ENCODE measurements at places on chromosomes 3 and 15. TPM values are rescaled to one million over a fixed set of nuclear protein-coding genes. Genes with fewer than 3 reads are reported as not detected.

Gene OGG1
- 29.6 TPM for total RNA-seq

Gene MOBP
- total RNA-seq: not detected

Gene TLE3
- total RNA-seq: 152 TPM

Gene CORO2B
- 1.3 TPM for total RNA-seq

Gene ALDH1A2
- total RNA-seq: 1.8 TPM

Gene FAN1
- total RNA-seq: 28.5 TPM

Gene CLDN11
- total RNA-seq: 6.4 TPM

- H3K4me3 ChIP-seq: no peak overlapping the region
- H3K27me3 ChIP-seq: no peaks in the 10 kb centered on the region
- no peaks in the 10 kb centered on the region for H3K36me3 ChIP-seq
Measured at GRCh38 chr15:89599021-89599420, 23.8 kb downstream of the TICRR start.

DNA sequence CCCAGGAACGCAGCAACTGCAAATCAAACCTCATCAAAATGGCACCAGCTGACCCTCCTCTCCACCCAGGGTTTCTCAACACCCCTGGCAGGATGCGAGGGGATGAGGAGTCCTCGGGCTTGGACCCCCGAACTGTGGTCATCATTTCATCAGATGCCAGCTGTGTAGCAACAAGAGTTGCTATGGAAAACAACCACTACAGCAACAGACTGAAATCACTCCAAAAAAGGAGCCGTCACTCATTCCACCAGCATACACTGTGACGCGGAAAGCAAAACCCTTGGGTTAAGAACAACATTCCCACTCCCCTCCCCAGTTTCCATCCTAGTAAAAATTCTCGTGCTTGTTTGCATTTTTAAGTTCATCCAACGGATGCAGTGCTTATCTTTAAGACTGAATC lies 40.1 kb downstream of the VGLL4 start:
- no peak overlapping the region for H3K4me3 ChIP-seq
- DNase-seq: peak; percentile 89
- H3K4me1 ChIP-seq: peaks cover 65% of the 10 kb centered on the region
- no peaks in the 10 kb centered on the region for H3K27me3 ChIP-seq
- no peaks in the 10 kb centered on the region for H3K36me3 ChIP-seq
- peak overlapping the region; percentile 84 for H3K27ac ChIP-seq

DNA sequence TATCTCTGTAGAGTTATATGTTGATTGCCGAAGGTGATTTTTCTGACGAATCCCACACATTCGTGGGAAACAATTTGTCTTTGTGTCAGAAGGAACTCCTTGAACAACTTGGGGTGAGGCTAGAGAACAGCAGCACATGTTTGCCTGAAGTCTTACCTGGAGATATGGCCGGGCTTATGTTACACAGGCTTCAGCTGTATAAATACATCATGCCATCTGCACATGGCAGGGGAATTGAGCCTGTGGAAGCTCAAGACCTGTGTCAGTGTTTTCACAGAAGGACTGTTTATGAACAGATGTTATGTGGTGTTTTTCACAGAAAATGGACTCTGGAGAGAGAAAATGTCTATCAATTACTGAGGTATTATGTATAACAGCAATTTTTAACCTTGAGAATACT lies 203.6 kb upstream of the MDFIC2 start:
- H3K4me1 ChIP-seq: no peaks in the 10 kb centered on the region
- no peak overlapping the region for H3K4me3 ChIP-seq
- H3K36me3 ChIP-seq: no peaks in the 10 kb centered on the region
- H3K27ac ChIP-seq: no peak overlapping the region
- DNase-seq: no peak

DNA sequence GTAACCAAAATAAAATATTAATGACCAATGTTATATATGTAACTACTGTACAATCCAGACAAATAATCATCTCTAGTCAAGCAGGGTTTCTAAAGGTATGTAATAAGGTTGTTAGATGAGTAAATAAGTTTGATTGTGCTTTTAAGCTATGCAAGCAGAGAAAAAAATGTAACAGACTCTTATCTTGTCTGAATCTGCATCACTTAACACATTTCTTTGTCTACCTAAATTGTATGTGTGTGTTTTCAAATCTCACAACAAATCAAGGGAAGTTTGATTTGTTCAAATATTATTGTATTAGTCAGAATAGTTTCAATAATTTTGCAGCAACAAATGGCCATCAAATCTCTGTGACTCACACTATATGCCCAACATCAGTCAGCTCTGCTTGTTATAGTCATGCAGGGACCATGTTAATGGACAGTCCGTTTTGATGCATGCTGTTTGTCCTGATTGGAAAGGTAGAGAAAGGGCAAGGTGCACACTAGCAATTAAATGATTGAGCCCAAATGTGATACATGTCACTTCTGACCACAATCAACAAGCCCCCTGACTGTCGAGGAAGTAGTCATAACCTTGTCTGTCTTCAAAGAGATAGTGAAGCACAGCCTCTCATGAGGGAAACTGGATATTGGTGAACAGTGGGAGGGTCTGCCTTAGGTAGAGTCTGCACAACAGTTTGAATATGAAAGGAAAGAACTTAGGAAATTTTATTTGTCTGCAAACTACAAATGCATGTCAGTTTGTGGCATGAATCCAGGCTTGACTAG lies 349.4 kb upstream of the SATB1 start:
- no peak for DNase-seq
- no peak overlapping the region for H3K4me3 ChIP-seq
- H3K36me3 ChIP-seq: no peaks in the 10 kb centered on the region

DNA sequence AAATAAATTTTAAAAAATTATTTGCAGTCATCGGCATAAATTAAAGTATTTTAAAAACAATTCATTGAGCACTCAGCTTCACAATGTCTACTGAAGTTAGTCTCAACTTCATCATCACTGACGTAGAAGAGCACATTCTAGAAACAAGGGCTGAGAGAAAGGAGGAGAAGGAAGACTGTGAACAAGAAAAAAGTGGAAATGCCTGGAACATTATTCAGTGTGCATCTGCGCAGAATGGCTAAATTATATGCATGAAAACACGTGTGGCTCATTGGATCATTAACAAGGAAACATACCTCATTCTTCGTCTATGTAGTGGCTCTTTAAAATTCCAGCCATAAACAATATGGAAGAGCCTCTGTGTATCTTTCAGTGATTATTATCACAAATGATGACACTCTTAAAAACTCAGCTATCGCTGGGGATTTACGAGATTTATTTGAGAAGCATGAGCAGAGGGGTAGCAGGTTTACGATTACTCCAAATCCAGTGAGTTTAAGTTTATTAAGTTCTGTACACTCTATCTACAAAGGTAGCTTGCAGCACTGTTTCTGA lies 404.2 kb upstream of the CDIN1 start:
- DNase-seq: no peak
- no peaks in the 10 kb centered on the region for H3K27me3 ChIP-seq

GRCh38 chr3:128707928-128708494 lies 18.0 kb upstream of the RAB7A start:
- no peaks in the 10 kb centered on the region for H3K36me3 ChIP-seq
- DNase-seq: no peak
- H3K4me1 ChIP-seq: peaks cover 19% of the 10 kb centered on the region
- no peaks in the 10 kb centered on the region for H3K27me3 ChIP-seq
- no peak overlapping the region for H3K4me3 ChIP-seq

GRCh38 chr3:113736548-113737089 lies 9.4 kb downstream of the NAA50 start:
- H3K4me1 ChIP-seq: peaks cover 46% of the 10 kb centered on the region
- H3K27ac ChIP-seq: no peak overlapping the region
- H3K4me3 ChIP-seq: no peak overlapping the region
- no peaks in the 10 kb centered on the region for H3K27me3 ChIP-seq
- H3K36me3 ChIP-seq: no peaks in the 10 kb centered on the region

DNA sequence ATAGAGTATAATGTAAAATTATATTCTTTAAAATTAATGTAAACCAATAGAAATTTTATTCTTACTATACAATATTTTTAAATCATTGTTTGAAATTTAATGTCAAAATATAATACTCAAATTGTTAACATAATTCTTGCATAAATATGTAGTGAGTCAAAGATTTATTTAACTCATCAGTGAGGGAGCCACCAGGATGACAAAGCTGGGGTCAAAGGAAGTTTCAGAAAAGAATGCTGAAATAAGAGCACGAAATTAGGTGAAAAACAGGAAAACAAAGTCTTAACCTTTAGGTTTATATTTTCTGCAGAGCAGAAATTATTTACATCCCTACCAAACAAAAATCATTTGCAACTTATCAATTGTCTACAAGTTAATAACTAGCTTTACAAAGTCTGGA lies 74.1 kb downstream of the DIPK2A start:
- H3K27ac ChIP-seq: no peak overlapping the region
- H3K27me3 ChIP-seq: no peaks in the 10 kb centered on the region
- DNase-seq: no peak
- H3K4me3 ChIP-seq: no peak overlapping the region

- no peak overlapping the region for H3K4me3 ChIP-seq
- DNase-seq: no peak
- no peaks in the 10 kb centered on the region for H3K4me1 ChIP-seq
- H3K27me3 ChIP-seq: no peaks in the 10 kb centered on the region
Measured at GRCh38 chr3:31472479-31473390, 60.0 kb upstream of the STT3B start.

GRCh38 chr15:100350434-100351226 lies 8.9 kb upstream of the ADAMTS17 start:
- no peak for DNase-seq
- no peaks in the 10 kb centered on the region for H3K36me3 ChIP-seq
- peaks cover 7% of the 10 kb centered on the region for H3K27me3 ChIP-seq
- peak overlapping the region; percentile 75 for H3K4me3 ChIP-seq
- peaks cover 21% of the 10 kb centered on the region for H3K4me1 ChIP-seq

DNA sequence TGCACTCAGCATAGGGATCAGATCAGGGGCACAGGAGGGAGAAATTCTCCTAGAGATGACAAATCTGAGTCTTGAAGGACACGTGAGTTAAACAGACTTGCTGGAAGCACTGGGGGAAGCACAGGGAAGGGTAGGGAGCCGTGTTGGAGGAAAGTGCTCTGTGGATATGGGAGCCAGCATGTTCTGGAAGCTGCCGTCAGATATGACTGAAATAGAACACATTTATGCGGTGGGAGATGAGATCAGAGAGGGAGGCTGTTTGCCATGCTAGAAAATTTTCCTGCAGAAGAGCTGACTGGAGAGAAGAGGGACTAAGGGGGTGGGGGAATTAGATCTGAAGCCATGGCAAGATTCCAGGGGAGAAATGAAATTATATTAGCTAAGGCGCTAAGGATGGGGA lies 1.8 kb downstream of the TAMM41 start:
- H3K27me3 ChIP-seq: no peaks in the 10 kb centered on the region
- no peak overlapping the region for H3K27ac ChIP-seq
- H3K4me3 ChIP-seq: no peak overlapping the region
- peaks cover 32% of the 10 kb centered on the region for H3K4me1 ChIP-seq

DNA sequence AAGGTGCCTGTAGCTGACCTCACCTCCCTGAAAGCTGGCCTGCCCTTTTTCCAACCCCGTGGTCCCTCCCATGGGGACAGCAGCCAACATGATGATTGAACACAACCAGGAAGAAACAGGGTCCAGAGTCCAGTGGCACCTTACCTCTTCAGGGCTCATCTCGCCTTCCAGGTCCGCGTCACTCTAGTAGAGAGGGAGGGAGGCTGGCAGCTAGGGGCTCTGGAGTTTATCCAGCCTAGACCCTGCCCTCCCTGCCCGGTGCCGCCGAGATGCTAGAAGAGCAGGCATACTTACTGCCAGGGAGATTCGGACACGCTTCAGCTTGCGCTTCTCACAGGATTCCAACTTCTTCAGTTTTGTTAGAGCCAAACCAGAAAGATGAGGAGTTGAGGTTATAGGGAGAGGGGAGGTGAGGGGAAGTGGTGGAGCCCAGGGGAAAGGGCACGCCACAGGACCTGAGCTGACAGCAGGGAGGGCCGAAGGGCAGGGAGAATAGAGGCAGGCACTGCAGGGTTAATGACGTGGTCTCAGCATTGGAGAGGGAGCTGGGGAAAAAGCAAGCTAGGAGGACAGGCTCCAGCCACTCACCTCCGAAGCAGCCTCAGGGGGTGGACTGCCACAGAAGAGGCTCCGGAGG lies 9.1 kb downstream of the CLCN2 start:
- H3K4me1 ChIP-seq: peaks cover 15% of the 10 kb centered on the region
- H3K27ac ChIP-seq: no peak overlapping the region
- H3K36me3 ChIP-seq: peaks cover 6% of the 10 kb centered on the region
- no peak overlapping the region for H3K4me3 ChIP-seq

- no peak overlapping the region for H3K4me3 ChIP-seq
- no peaks in the 10 kb centered on the region for H3K4me1 ChIP-seq
- H3K27me3 ChIP-seq: no peaks in the 10 kb centered on the region
- no peak for DNase-seq
Measured at GRCh38 chr3:187022403-187023029, 92.2 kb downstream of the ST6GAL1 start.

- H3K27ac ChIP-seq: no peak overlapping the region
- no peaks in the 10 kb centered on the region for H3K27me3 ChIP-seq
- H3K4me1 ChIP-seq: no peaks in the 10 kb centered on the region
- H3K4me3 ChIP-seq: no peak overlapping the region
Measured at GRCh38 chr3:143511174-143511879, 336.9 kb downstream of the SLC9A9 start.

GRCh38 chr3:101333883-101334282 lies 13.5 kb upstream of the IMPG2 start:
- DNase-seq: no peak
- no peak overlapping the region for H3K4me3 ChIP-seq
- no peaks in the 10 kb centered on the region for H3K27me3 ChIP-seq
- H3K4me1 ChIP-seq: no peaks in the 10 kb centered on the region
- H3K36me3 ChIP-seq: peaks cover 28% of the 10 kb centered on the region
- no peak overlapping the region for H3K27ac ChIP-seq

DNA sequence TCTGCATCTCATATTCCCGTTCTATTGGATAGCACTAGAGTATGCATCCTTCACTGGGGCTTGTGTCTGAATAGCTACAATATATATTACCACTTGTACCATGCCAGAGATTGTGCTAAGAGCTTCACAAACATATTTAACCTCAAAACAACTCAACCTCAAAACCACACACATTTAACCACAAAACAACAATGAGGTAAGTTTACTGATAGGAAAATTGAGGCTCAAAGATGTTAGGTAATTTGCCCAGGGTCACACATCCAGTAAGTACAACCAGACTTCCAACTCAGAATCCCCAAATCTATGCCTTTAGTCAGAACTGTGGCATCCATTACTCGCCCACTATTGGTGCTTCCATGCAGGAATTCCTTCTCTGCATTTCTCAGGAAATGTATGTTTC lies 220.0 kb downstream of the FAM43A start:
- H3K36me3 ChIP-seq: no peaks in the 10 kb centered on the region
- no peaks in the 10 kb centered on the region for H3K27me3 ChIP-seq
- no peak for DNase-seq
- no peak overlapping the region for H3K4me3 ChIP-seq
- H3K27ac ChIP-seq: no peak overlapping the region

GRCh38 chr3:14914779-14915117 lies 32.6 kb upstream of the NR2C2 start:
- H3K27ac ChIP-seq: no peak overlapping the region
- no peaks in the 10 kb centered on the region for H3K4me1 ChIP-seq
- no peak overlapping the region for H3K4me3 ChIP-seq
- peaks cover 4% of the 10 kb centered on the region for H3K27me3 ChIP-seq
- peak; percentile 57 for DNase-seq
